ENCODE measurements at places on chromosomes 12 and 14.

DNA sequence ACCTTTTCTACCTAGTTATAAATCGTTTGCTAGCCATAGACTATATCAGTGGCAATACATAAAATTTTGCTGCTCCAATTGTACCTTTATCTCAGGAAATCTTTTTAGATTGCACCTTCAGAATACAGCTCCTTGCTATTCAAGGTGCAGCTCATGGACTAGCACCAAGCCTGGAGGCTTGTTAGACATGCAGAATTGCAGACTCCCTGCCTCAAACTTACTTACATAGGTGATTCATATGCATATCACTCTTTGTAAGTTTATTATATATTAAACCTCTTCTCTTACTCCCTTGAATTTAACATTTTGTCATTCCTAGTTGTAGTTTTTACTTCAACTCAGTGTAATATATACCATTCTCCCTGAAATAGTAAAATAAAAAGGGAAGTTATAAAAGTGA, 195.4 kb upstream of the PDZRN4 start:
- DNase-seq, result no peak

DNA sequence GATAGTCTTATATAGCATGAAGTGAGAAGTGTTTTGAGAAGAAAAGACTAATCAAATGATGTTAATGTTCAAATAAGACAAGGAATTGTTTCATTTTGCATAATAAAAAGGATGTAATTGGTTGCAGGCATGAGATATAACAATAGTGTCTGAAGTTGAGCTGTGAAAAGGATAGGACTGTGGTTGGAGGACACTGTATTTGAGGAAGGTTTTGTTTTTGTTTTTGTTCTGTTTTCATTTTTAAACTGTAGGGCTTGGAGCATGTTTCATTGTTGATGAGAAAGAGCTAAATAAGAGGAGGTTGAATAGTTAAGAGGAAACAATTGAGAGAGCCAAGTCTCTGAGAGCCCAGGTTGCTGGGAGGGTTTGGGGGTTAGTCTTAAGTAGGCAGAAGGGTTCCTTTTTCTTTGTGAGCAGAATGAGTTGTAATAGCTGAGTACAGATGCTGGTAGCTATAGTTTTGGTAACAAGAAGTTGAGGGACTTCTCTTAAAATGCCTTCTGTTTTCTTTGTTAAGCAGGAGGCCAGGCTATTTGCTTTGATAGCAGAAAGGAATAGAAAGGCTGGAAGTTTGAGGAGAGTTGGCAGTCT, 58.4 kb downstream of the CCDC91 start:
- no peak for DNase-seq

DNA sequence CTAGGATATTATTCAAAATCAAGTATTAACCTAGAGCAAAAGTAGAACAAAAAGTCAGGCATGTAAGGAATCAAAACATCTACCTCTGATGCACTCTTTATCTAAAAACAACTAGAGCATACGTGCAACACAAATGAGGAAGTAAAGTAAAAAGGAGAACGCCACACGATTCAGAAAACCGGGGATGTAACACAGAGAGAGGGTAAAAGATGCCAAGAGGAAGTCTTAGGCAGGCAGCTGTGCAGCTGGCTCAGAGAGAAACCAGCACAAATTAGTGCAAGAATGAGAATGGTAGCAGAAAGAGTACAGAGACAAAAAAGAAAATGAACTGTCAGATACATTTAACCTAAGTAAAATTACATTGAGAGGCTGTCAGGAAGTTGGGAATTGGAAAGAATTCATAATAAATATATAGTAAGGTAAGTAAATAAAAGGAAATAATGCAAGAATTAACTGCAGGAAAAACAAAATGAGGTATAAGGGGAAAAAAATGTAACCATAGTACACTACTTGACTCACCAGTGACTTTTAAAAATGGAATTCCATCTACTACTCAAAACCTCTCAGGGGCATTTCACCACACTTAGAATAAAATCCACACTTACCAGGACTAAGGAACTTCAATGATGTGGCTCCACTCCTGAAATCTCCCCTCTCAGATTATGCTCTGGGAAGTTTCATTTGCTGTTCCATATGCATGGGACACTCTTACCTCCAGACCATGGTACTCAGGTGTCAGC, 17.1 kb downstream of the BCAT1 start:
- no peak for DNase-seq

GRCh38 chr14:76307786-76308780, 67.9 kb upstream of the ESRRB start:
- DNase-seq, result no peak

DNA sequence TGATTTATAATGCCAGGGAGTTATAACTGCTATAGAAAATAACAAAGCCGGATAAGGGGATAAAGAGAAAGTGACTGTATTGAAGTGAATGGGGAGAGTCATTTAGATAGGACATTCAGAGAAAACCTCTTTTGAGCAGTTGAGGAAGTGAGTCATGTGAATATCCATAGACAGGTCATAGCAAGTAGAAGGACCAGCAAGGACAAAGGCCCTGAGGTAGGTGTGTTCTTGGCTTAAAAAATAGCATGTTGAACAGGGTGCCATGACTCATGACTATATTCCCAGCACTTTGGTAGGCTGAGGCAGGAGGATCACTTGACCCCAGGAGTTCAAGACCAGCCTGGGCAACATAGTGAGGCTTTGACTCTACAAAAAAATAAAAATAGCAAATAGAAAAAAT, 51.5 kb upstream of the RAP1B start:
- no peak for DNase-seq

- no peak for DNase-seq
These were observed 5.0 kb upstream of the MGAT4C start for GRCh38 chr12:86261142-86261541.

DNA sequence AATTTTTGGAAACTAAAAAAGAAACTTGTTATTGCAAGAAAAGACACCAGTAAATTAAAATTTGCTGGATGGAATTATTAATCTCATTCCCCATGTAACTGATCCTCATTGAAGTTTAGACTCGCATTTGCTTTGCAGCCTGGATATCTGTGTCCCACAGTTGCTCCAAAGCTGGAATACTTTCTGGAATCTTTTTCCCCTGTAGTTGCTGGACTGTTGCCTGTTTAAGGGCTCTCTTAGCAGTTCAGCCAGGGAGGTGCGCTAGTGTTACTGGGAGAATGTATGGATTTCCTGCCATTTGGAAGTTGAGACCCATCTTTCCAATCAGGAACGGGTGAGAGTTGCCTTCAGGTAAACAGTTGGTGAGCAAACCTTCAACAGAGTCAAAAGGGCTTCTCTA, 20.3 kb downstream of the BCL2L14 start:
- DNase-seq, result no peak

DNA sequence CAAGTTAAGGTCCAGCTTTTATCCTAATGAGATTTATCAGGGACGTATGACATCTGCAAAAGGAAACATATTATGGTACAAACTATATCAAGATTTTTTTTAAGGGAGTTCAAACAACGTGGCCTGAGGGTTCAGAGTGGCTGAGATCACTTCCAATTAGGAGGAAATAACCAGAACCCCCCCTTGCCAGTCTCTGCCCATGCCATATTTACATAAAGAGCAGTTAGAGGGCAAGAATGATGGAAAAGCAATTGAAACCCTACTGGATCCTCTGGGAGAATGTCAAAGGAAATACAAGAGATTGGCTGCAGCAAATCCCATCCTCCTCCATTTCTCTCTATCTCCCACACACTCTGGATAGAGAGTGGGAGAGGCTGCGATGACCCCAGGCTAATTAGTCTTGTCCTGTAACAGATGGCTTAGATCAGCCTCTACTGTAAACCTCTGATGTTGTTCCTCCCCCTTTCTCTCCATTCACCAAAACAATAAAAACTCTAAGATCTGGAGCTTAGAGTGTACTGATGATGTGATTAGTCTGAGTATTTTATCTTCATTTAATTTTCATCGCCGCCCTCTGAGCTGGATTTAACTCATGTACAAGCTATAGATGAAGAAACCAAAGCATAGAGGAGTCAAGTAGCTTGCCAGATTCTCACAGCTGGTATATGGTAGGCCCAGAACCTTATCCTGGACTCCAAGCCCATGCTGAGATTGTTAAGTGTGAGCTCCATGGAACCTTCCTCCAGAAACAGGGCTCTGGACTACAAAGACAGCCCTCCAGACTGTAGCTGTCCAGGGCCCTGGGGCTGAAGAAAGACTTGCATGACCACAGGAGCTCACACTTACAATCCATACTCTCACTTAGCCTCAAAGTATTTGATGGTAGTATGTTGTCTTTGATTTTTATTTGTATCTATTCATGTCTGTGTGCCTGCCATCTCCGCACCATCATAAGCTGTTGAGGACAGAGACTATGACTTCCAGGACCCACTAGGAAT, 54.1 kb upstream of the GNG2 start:
- DNase-seq, result peak; percentile 68

DNA sequence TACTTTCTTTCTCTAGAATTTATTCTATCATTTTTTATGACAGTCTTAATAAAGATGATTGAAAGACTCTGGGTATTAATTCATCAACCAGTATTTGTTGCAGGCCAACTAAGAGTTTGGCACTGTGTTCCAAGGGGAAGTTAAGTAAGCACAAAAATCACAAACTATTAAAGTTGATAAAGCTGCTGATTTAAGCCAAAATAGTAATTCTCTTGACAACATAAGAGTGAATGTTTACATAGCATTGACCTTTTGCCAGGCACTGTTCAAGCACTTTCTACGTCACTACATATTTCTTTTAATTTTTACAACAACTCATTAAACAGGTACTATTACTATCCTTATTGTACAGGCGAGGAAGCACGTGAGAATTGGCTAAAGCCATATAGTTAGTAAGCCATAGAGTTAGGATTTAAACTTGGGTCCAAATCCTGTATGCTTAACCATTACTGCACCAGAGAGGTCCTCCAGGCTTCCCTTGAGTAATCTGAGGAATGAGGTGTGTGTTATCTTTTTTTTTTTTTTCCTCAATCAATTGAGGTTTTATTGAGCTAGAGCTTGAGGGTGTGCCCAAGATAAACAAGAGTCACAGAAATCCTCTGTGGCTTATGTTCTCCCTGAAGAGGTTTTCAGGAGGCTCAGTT, 1009.6 kb downstream of the DIO2 start:
- DNase-seq, result no peak

GRCh38 chr12:119932921-119933320, 55.8 kb upstream of the CIT start:
- DNase-seq, result no peak

GRCh38 chr12:50110127-50110761, 1.8 kb upstream of the COX14 start:
- peak; percentile 19 for DNase-seq

- DNase-seq, result no peak
These were observed 26.2 kb downstream of the WNK1 start for GRCh38 chr12:778615-779014.

- DNase-seq, result peak; percentile 97
These were observed 25.4 kb downstream of the CLSTN3 start for GRCh38 chr12:7155471-7156034.

- peak; percentile 38 for DNase-seq
These were observed 381.1 kb downstream of the SEC23A start for GRCh38 chr14:38721822-38722431.

- no peak for DNase-seq
These were observed 68.2 kb downstream of the ANKS1B start for GRCh38 chr12:99916555-99916954.

GRCh38 chr14:94394581-94395207, 6.3 kb upstream of the SERPINA1 start:
- DNase-seq, result no peak

DNA sequence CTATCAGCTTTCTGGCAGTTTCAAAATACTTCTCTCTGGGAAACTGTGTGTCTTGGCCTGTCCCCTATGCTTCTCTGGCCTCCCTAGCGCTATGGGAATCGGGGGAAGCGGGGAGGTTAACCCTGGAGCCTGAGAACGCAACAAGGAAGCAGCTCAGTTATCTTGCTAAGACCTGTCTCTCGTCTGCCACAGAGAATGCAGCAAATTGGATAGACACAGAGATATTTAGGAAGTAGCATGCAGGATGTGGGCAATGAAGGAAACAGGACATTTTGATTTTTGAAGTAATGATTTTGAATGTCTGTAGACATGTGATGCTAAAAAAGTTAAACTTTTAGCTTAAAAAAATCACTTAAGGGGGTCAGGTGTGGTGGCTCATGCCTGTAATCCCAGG, 6.6 kb upstream of the CALCOCO1 start:
- no peak for DNase-seq

GRCh38 chr14:72788972-72789728, 104.8 kb downstream of the DPF3 start:
- no peak for DNase-seq

- DNase-seq, result peak; percentile 53
These were observed at the start of gene DTX1 for GRCh38 chr12:113056631-113057488. Gene DTX1 (plus strand): TSS chr12:113056730. CDS start chr12:113058193, 1,463 bp downstream.

DNA sequence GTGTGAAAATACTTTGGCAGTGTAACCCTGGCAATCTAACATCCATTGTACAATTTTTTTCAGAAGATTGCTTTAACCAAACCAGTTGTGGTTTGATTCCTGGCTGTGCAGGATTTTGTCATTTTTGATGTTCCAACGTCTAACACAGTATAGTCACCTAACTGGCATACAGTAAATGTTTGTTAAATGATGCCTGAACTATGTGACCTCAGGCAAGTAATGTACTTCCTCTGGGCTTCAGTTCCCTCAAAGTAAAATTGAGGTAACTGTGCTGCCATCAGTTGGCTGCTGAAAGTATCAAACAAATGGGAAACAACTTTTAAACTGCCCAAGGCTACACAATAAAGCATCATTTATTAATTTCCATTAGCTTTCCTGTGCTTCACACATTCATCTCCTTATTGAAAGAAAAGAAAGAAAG, 4.3 kb downstream of the TM7SF3 start:
- no peak for DNase-seq

DNA sequence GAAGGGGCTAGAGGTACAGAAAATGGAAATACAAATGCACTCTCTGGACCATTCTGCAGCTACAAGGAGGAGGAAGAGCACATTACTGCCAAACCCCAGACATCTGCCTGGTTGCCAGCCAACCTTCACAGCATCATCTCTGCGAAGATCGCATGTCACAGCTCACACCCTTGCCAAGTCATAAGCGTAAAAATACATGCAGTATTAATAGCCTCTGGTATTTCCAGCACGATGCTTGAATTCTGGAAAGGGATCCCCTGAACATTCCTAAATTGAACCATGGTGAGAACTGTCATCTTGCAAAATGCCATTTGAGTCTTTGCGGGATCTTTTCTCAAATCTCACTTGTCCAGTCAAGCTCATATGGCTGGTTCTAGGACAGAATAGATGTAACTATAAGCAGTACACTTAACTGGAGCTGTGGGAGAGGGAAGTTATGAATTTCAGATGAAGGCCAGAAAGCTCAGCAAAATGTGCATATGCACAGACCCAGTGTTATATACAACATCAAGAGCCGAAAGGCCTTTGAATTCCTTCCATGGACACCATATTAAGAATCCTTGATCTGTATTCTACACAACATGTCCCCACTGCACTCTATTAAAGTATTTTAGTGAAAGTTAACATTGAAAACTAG, 211.6 kb downstream of the DUSP6 start:
- no peak for DNase-seq

- DNase-seq, result no peak
These were observed 453.7 kb downstream of the VRK1 start for GRCh38 chr14:97250931-97251330.

GRCh38 chr12:20188930-20189653, 179.2 kb upstream of the PDE3A start:
- no peak for DNase-seq

All from WERI-Rb-1 (cell line).